B cell (primary cell): ENCODE measurements at places on chromosomes 1 and 21. TPM values are rescaled to one million over a fixed set of nuclear protein-coding genes. Genes with fewer than 3 reads are reported as not detected.
A peak's percentile ranks its signal among the peaks of the same experiment; 100 is the strongest.

Gene UTS2
- 5.0 and 5.5 TPM in 2 replicates for total RNA-seq

Gene RHEX
- 12.8 and 14.1 TPM in 2 replicates for total RNA-seq

Gene SIM2
- total RNA-seq = not detected in 2 replicates

Gene OLFML2B
- total RNA-seq = 0.12 TPM in 1 of 2 replicates, not detected in the other

Gene ATP1A4
- total RNA-seq = not detected in 2 replicates

Gene GPR25
- total RNA-seq = 1.8 and 3.1 TPM in 2 replicates

Gene CHIT1
- total RNA-seq = 8.2 and 11.9 TPM in 2 replicates

Gene NKAIN1
- not detected in 2 replicates for total RNA-seq

Gene C1orf210
- not detected in 2 replicates for total RNA-seq

Gene ATG4C
- total RNA-seq = 23.5 and 30.8 TPM in 2 replicates

Gene TBX19
- total RNA-seq = 6.8 and 7.0 TPM in 2 replicates

DNA sequence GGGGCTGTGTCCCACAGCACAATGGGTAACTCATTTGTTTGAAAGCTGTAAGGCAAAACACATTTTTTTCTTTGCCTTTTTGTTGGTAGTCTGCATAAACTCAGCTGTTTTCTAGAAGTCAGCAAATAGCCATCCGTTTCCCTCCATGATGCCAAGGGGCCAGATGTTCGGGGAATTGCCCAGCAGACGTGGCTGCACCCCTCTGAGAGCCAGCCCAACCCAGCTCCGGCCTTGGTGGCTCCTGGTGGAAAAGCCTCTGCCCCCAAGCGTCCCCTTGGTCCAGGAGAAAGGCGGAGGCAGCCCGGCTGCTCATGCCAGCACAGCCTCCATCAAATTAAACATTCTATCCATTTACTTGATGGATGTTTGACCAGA lies 58.4 kb upstream of the ADARB1 start:
- no peak for DNase-seq

- no peak for DNase-seq
These were observed 273.6 kb upstream of the LRRC7 start for GRCh38 chr1:69294171-69294570.

- no peak for DNase-seq
These were observed 3.9 kb downstream of the GALE start for GRCh38 chr1:23796466-23797271.

- no peak for DNase-seq
These were observed 44.0 kb upstream of the LMO4 start for GRCh38 chr1:87284456-87285240.

DNA sequence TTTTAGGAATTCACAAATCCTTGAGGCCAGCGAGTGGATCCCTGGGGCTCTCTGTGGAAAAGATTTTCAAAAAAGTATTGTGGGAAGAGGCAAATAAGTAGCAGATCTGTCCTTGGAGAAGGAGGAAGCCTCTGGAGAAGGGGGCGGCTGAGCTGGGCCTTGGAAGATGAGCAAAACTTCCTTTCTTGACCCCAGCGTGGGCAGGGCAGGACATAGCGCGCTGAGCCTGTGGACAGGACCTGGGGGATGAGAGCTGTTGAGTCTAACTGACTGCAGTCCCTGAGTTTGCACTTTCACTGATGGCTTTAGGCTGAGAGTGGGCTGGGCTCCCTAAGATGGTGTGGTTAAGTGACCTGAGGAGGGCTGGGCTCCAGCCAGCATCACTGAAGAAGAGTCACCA lies 170.2 kb upstream of the GALNT2 start:
- DNase-seq = no peak

- DNase-seq = no peak
These were observed 61.4 kb downstream of the OLFML2B start for GRCh38 chr1:161962091-161962887.

DNA sequence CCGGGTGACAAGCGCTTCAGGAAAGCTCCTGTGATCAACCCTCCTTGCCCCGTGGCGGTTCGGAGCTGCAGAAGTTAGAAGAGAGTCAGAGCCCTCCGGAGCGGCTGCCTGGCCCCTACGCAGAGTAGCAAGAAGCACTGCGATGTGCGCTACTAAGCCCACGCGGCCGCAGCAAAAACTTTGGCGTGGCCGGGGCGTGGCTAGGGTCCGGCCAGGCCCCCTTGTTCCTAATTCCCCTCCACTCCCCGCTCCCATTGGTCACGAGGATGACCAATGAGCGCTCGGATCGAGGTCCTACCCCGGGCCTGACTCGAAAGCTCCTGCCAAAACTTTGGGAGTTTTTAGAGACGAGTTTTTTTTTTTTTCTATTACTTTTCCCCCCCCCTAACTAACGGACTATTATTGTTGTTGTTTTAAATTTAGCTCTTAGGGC lies at the start of gene HLX:
Gene HLX (plus strand): TSS at position 368 of the 433 bp plus-strand sequence. CDS start 415 bp downstream, outside the sequence.
- DNase-seq = peak; percentile 84

DNA sequence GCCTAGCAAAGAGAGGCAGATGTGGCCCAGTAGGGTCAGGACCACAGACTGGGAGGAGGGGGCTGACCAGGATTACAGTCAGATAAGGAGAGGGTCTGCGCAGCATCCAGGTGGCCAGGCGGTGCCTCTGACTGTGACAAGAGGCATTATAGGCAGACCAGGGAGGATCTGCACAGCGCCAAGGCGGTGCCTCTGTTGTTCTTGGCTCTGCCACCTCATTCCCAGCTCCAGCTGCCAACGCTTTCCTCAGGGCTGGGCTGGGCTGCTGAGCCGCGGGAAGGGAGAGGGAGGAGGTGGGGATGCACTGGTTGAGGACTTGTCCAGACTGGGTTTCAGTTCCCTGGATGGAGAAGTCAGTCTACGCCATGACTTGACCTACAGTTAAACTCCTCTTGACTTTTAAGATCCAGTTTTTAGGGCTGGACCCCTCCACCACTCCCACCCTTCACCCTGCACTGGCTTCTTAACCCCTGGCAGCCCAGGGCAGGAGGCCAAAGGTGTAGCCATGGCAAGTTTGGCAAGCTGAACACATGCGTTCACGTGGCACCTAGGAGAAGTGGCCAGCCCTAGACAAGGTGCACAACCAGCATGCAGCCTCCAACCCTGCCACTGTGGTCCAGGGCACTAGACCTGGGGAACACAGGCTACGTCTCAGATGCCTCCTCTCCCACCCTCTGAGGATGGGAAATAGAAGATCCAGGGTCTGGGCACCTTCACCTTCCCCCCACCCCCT lies 4.5 kb upstream of the CRABP2 start:
- no peak for DNase-seq

DNA sequence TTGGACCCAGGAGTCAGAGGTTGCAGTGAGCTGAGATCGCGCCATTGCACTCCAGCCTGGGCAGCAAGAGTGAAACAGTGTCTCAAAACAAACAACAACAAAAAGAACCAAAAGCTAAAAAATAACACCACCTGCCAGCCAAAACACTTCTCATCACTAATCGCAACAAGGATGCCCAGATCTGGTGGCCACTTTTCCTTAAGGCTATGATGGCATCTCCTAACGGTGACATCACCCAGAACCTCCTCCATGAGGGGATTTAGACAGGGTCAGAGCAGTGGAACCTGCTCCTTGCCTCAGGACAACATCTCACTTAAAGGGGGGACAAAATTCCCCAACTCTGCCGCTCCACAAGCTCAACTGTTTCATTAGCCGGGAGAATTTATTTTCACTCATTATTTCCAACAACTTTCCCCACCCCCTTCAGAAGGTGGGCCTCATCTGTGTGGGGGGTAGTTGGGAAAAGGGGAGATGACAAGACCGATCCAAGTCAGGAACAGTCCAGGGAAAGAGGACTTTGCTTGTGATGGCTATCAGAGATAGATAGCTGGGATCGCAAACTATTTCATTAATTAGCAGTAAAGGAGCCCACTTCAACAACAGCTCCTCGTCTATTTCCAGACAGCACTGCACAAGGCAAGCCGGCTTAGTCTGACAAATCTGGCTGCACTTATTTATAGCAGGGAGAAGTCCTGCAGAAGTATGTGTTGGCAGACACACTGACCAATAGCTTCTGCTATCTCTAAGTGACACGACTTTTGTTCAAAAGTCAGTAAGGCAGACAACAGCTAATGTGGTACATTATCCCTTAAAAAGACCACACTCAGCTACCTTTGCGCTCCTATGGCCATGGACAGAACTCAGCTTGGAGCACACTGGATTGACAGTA lies 2.6 kb downstream of the PABPC4 start:
- DNase-seq = no peak
